Cardiac muscle cell (in vitro differentiated cells and primary cell): ENCODE measurements at places on chromosomes 2 and 18.

GRCh38 chr2:8212239-8212638 lies 469.6 kb upstream of the ID2 start:
- DNase-seq: no peak

- peak; percentile 47 for DNase-seq
Observed at GRCh38 chr2:26807788-26808460, 22.1 kb downstream of the CENPA start.

DNA sequence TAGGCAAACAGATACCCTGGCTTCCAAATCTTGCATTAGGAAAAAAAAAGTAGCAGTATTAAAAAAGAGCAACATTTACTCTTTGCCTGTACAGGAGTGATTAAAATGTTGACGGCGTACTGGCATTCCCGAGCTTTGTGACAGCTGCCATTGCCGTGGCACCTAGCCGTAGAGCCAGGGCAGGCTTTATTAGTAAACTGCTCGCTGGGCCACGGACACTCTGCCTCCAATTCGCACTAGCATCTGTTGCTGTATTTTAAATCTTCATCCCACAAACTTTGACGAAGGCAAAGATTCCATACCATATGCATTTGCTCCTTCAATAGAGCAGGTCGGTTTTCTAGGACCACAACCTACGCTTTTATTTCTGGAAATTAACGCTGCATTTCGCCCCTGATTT lies 44.5 kb upstream of the EPHA4 start:
- DNase-seq: no peak

DNA sequence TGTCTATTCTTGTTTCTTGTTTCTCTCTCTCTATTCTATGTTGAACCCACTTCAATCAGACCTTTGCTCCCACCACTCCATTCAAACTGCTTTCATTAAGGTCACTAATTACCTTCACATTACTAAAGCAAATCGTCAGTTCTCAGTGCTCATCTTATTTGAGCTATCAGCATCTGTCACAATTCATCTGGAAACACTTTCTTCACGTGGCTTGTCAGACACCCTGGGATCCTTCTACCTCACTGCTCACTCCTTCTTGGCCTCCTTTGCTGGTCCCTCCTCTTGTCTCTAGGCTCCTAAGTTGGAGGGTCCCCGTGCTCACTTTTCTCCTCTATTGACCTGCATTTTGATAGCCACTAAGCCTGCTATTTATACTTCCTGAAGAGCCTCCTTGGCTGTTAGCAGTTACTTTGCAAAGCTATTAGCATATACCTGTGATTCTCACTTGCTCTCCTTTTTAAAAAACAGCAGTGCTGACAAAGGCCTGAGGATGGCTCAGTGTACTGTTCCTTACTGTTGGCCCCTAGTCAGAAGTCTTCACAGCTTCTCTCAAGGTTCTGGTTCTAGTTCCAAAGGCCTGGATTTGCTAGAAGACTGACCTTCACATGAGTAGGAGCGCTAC lies 80.2 kb downstream of the PLEKHM3 start:
- no peak for DNase-seq

- DNase-seq: peak; percentile 1
Observed at GRCh38 chr2:3078684-3079083, 298.9 kb downstream of the EIPR1 start.

DNA sequence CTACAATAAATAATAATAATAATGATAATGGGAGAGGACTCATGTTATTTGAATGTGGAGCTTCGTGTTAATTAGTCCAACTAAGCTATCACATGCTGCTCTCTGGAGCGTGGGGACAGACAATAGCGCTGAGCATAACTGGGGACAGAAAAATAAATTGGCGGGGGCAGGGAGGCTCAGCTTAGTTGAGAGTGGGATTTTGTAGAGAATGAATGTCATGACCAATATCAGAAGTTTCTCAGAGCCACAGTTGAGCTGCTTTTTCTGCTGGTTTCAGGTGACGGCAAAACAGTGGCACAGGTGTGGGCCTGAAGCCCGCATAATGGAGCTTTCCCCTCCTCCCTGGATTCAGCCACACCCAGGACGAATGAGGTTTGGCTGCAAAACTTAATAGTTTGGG lies 111.1 kb upstream of the CAB39 start:
- no peak for DNase-seq

DNA sequence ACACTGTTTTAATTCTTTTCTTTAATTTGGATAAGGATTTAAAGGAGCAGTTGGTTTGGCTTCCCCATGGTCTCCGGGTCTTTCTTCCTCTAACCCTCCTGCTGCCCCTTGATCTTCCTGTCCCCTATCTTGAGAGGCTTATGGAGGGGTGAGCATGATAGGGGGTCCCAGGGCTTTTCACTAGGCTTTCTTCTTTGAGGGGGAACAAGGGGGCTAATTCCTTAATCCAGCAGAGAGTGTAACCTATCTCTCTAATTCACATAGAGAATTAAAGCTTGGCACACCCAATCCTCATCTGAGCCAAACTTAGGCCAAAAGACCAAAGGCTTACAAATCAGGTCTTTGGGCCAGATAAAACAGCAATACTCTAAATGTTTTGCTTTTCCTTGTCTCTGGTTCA lies 21.5 kb upstream of the C2orf66 start:
- DNase-seq: no peak

DNA sequence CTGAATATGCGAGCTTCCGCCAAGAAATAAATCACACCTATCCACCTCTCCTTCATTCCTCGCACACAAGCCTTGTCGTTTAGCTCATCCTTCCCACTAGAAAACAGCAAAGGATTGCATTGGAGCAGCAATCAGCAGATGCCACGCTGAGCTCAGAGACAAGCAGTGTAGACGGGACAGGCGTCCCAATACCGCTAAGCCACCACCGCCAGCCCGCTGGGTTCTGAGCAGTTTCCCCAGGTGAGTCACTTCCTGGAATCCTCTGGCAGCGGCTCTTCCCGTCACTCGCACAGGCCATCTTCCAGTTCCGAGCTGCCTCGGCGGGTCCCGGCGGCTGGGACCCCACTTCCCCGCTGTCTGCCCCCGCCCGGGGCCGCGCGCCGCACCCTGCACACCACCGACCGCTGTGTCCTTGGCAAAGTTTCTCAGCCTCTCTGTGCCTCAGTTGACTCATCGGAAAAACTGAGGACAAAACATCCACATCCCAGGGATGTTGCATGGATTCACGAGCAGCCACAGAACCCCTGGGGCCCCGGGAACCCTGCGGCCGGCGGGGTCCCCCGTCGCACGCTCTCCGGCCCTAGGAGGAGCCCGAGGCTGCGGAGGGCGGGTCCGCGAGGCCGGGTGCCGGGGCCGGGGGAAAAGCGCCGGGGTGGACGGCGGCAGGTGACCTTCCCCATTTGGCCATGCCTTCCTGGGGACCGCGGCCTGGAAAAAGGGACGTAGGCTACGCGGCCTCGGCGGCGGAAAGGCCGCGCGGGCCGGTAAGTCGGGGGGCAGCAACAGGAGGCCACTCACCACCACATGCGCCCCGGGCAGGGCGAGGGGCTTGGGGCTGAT lies 573 bp downstream of the KDSR start:
- DNase-seq: peak; percentile 30

DNA sequence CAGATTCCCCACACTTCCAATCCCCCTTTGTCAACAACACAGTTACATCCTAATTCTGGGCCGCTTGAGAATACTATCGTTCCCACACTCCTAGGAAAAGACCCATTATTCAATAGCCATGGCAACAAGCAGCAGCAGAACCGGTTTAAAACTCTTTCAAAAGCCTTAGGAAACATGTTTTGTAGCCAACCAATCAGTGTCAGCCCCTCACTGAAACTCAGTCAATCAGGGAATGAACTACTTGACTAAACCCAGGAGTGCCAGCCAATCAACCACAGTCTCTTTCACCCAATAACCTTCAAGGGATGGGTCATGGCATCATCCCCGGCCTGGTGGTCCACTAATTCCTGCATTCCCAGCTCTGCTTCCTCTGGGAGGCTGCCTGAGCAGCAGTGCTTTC lies 204.8 kb upstream of the HS6ST1 start:
- no peak for DNase-seq

- DNase-seq: no peak
Observed at GRCh38 chr2:101946372-101947039, 45.3 kb upstream of the IL1R2 start.

- no peak for DNase-seq
Observed at GRCh38 chr18:44323125-44323524, 357.6 kb upstream of the SETBP1 start.

- no peak for DNase-seq
Observed at GRCh38 chr18:12782521-12782920, 79.7 kb downstream of the PSMG2 start.

GRCh38 chr2:29213888-29214291 lies 98.7 kb downstream of the CLIP4 start:
- DNase-seq: no peak

GRCh38 chr2:190344276-190344827 lies 963 bp downstream of the INPP1 start:
- DNase-seq: no peak

- no peak for DNase-seq
Observed at GRCh38 chr2:19659024-19659792, 242.6 kb downstream of the TTC32 start.

GRCh38 chr18:335733-336132 lies 67.9 kb upstream of the THOC1 start:
- DNase-seq: no peak

GRCh38 chr2:15760232-15760910 lies 168.7 kb downstream of the DDX1 start:
- DNase-seq: no peak

- no peak for DNase-seq
Observed at GRCh38 chr2:79782576-79783452, 270.0 kb downstream of the CTNNA2 start.

DNA sequence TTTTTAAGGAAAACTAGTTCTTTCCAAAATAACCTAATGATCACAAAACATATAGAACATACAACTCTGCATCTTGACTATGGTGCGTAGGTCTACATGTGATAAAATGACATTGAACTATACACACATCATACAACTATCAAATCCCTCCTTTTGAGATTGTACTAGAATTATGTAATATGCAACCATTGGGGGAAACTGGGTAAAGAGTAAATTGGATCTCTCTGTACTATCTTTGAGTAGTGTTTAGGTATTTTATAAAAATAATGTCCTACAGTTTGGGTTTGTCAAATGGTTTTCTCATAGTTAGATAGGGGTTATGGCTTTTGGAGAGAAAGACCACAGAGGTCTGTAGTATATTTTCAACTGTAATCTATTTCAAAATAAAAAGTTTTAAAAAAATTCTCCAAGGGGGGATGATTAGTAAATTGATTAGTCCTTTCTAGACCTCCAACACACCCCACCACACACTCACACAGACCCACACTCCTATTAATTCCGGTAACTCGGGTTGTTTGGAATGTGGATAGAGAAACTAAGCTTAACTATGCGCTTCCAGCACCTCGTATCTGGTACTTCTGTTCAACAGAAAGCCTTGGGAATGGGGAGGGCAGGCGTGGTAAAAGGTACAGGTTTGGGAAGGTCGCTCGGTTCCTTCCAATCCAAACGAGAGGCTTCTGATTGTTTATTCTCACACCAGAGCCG lies 695 bp upstream of the BIRC6 start:
- DNase-seq: no peak

DNA sequence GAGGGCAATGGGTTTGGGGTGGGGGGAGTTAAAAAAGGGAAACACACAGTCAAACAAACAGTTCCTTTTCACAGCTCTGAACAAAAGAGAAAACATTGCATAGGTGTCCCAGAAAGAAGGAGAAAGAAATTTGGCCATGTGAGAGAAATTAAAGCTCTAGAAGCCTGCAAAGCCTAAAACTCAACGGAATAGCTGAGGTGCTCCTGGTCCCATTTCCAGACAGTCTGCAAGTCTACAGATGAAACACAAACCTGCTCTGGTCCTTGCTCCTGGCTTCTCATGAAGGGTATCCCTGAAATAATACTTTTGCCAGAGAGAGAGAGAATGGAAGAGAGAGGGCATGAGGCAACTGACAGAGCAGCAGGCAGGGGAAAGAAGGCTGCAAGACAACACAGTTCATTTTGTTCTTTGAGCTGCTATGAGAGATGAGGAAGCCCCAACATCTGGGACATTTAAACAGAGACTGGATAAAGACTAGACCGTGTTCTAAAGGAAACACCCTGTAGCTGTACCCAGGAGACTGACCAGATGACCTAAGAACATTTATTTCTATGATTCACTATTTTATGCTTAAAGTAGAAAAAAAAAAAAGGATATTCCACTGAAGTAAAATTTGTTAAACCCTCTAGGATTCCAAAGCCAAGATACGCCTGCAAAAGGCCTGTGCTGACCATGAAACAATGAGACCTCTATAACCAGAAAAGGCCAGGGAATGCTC lies 57.3 kb upstream of the CYP26B1 start:
- no peak for DNase-seq
